ENCODE measurements at places on chromosomes 1 and 21.

- DNase-seq = no peak
These were observed 10.4 kb downstream of the PPP2R5A start for GRCh38 chr1:212295579-212295978.

DNA sequence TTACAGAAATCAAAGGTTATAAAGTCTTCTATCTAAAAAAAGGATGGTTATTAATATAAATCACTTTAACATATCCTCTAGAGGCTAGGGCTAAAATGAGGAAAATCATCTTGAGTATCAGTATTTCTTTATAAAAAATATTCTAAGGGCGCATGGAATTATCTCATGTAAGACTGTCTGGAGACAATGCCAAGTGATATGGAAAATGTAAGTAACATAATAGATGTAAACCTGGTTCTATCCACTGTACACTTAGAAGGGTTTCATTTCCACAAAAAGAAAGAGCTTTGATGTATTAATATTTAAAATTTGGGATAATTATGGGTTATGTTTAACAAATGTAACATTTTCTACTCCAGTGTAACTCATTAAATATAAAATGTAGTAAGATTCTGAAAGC is 95.9 kb upstream of the DPH5 start:
- no peak for DNase-seq

GRCh38 chr1:47963568-47964358 is 33.4 kb downstream of the TRABD2B start:
- no peak for DNase-seq

DNA sequence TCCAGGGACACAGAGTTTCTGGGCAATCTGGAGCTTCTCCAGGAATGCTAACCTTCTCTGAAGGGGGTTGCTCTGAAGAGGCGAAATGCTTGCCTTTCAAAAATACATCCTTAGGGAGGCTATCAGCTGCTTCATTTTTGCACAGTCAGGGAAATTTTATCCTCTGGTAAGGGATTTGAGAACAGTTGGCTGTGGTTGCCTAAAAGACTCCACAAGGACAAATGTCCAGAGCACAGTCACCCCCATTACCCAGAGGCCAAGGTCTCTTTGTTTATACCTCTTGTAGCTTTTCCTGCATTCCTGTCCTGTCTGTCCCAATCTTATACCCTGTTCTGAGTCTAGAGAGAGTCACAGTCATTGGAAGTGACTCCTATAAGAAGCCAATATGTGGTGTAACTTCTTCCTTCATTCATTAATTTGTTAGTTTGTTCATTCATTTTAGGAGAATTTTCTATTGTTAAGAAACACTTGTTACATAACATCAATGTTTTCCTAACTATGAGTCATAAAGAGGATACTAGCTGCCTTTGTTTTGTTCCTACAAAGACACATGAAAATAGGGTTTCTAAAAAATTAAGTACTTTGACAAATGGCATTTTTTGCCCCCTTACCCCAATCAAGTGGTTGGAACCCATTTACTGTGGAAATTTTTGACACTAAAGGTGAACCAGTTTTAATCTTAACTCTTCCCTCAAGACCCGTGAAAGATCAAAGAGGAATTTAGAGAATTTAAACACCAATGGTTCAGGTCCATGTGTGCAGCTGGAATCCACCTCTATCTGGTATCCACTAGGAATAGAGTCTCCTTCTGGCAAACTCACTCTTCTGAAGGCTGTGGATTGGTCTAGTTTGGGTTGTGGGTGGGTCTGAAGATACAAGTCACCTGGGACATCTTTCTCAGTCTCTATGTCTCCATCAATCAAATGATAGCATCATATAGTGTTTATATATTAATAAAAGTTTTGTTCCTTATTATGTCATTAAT is 47.1 kb downstream of the GPR88 start:
- DNase-seq = no peak

GRCh38 chr1:36560177-36560576 is 77.5 kb upstream of the CSF3R start:
- DNase-seq = no peak

GRCh38 chr1:208059409-208060001 is 148.6 kb upstream of the CD34 start:
- no peak for DNase-seq

DNA sequence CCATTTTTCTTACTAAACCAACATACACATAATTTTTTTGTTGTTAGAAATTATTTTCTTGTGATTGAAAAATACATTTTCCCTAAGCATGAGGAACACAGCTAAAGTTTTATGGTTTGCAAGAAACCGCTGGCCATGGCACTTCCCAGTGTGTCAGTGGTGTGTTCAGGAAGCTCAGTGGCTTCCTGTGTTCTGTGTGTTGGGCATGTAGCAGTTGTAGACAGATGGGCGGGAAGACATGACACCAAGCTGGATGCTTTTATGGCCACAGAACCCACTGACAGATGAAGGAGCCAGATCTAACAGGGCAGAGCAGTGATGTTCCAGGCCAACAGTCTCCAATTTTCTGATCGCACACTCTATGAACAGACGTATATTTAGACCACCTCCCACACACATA is 119.8 kb downstream of the GALNT2 start:
- DNase-seq = peak; percentile 30

- peak; percentile 27 for DNase-seq
These were observed 823 bp upstream of the SYF2 start for GRCh38 chr1:25232866-25233784.

DNA sequence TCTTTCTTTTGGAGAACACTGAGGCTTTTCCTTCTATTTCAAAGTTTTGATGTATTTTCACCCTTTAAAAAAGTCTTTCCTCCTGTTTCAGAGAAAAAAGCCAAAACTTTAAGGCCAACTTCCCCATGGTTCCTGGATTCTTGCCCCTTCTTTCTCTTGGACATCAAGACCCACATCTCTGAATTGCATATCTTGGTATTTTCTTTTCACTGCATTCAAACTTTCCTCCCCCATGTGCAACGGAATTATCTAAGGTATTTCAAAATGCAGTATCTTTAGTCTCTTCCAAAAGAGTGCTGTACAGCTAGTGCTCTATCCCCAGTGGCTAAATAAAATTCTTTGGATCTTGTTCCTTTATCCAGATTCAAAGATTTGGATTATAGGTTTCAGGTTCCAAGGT is 81.1 kb upstream of the TSPAN2 start:
- no peak for DNase-seq

- DNase-seq = no peak
These were observed 60.0 kb upstream of the TMPRSS2 start for GRCh38 chr21:41567901-41568510.

DNA sequence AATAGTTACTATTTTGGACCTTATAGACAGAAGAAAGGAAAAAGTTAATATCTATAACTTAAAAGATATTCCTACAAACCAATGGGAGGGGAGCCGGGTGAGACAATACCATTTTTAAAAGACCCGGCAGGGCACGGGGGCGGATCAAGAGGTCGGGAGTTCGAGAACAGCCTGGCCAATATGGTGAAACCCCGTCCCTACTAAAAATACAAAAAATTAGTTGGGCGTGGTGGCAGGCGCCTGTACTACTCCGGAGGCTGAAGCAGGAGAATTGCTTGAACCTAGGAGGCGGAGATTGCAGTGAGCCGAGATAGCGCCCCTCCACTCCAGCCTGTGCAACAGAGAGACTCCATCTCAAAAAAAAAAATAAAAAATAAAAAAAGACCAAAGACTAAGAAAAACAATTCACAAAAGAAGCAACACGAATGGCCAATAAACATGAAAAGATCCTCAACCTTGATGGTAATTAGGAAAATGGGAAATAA is 1.2 kb upstream of the PSMB2 start:
- no peak for DNase-seq

- DNase-seq = no peak
These were observed 492 bp downstream of the HLX start for GRCh38 chr1:220879509-220880361.

GRCh38 chr1:222123111-222123510 is 381.2 kb upstream of the DUSP10 start:
- DNase-seq = no peak

Measured in T-helper 1 cell (primary cell).